Gastrocnemius medialis (tissue), 4 donors: ENCODE measurements at places on chromosomes 5 and 9.

DNA sequence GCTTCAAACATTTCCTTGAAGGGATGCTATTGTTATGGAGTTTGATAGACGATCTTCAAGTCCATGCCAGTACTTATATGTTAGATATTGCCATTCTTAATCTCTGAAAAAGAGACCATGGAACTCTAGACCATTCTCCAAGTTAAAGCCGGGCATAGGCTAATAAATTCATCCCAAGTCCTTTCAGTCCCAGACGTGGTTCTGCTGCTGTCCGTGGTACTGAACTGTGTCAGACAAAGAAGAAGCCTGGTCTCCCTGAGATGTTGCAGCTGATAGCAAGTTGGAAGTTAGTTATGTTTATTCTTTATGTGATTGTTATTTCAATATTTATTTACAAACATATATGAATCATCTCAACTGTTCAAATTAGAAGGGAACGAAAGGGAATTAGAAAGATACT, 158.7 kb downstream of the NMUR2 start:
- DNase-seq = no peak

DNA sequence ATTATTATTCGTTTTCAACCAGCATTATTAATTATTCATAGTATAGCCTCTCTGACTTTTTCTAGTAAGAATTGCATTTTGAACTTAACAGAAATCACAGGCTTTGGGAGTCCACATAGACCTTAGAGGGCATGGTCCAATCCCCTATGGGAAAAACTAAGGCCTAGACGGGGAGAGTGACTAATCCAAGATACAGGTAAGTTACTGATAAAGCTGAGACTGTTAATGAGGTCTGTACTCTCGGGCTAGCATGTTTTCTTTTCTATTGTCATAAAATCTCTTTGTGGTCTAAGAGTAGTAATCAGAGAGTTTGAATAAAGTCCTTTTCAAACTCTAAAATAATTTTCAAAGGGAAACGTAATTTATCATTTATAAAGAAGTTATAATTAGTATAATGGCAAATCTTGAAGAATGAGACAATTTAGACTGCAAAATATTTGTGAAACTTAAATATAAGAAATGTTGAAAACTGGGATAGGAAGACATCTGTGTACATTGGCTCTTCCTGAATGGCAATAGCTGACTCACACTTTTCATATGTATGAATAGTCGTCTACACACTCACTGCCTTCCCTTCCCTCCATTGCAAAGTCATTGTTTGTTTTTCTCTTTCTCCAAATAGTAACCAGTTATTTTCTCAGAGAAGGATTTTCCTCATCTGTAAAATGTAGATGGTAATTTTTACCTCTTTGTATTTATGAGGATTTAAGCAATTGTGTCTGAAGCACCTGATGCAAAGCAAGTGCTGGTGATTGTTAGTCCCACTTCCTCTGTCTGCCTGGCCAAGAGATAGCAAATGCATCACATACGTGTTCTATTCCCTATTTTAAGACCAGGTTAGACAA, 207.9 kb upstream of the CD180 start:
- no peak for DNase-seq

DNA sequence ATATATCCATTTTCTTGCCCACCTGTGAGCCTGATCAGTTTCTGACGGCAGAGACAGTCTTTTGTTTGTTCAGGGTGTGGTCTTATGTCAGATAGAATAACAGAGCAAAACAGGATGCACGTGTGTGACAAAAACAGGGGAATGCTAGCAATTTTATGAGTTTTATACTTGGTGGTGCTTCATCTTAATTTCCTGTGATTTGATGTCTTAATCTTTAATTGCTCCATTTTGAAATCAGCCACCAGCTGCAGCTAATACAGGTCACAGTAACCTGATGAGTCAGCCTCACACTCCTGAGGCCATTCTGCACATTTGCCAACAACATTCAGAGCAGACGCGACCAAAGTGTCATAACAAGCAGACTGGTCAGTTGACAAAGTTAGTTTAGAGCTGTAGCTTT, 42.3 kb upstream of the JMY start:
- peak; percentile 48 for DNase-seq

DNA sequence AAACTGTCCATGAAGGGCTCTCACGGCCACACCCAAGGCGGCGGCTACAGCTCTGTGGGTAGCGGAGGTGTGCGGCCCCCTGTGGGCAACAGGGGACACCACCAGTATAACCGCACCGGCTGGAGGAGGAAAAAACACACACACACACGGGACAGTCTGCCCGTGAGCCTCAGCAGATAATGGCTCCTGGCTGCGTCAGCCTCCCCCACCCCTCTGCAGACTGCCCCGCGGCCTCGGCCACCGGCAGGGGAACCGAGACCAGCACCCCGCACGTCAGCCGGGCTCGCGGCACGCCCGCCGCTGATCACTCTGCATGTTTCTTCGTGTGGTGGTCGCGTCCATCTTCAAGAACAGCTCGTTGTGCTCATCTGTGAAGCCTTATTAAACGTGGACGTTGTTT, 41.5 kb downstream of the TENT4A start:
- no peak for DNase-seq

DNA sequence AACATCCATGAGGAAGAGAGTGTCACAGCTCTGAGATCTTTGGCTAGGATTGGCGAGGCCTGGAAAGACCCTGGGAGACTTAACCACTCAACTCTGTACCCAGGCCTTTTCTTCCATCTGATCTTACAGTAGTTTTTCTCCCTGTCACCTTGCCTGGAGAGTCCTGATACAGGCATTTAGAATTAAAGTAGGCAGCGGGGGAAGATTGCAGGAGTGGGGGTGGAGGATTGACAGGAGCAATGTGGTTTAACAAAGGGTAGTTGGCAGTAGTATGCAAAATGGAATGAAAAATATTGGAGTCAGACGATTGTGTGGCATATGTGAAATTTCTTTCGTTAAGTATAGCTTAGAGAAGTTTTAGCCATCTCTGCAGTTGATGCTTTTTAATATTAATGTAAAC, 16.9 kb downstream of the TMEFF1 start:
- no peak for DNase-seq

DNA sequence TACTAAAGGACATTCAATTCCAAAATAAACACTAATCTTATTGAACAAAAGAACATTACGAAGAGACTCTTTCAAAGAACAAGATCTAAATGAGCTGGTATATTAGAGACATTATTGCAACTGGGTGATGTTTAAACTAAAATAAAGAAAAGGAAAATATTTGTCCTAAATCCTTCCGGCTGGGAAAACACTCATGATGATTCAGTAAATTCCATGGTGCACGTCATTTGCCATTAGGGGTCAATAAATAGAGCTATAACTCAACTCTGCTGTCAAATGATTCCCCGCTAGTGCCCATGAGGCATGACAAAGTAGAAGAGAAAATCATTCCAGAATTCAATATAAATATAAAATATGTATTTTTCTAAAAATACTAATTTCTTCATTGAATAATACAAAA, 565.5 kb upstream of the TUSC1 start:
- no peak for DNase-seq

DNA sequence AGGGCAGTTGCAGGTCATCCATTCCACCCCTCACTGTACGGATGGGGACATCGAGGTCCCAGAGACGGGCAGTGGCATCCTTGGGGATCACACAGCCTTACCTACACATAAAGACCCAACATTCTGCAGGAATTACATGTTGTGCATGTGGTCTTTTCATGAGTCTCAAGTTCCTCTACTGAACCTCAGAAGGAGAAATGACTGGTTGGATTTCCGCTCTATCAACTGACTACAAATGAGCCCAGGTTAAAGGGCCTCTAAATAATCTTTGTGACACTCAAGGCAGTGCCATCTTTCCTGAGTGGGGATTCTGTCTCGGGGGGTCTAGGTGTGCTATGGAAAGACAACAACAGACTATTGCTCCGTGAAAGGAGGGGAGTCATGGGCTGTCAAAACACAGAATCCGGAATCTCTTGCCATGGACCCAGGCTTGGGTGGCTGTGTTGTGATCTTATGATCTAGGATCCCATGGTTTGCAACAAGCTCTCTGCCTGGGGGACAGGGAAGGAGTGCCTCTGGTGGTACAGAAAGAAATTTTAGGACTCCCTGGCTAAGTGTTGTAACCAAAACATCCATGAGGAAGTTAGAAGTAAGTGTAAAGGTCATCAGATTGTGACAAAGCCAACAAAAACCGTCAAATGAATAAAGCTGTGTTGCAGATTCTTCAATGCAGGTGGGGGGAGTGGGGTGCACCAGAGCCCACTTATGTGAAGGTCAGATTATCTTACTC, 1.9 kb upstream of the SLC31A2 start:
- DNase-seq = no peak

- no peak for DNase-seq
Observed at GRCh38 chr9:126117158-126117425, 209.5 kb upstream of the MVB12B start.

GRCh38 chr5:164353155-164353554, 847.7 kb downstream of the MAT2B start:
- no peak for DNase-seq
